EL (cell line): ENCODE measurements at places on chromosomes 6 and 20.

DNA sequence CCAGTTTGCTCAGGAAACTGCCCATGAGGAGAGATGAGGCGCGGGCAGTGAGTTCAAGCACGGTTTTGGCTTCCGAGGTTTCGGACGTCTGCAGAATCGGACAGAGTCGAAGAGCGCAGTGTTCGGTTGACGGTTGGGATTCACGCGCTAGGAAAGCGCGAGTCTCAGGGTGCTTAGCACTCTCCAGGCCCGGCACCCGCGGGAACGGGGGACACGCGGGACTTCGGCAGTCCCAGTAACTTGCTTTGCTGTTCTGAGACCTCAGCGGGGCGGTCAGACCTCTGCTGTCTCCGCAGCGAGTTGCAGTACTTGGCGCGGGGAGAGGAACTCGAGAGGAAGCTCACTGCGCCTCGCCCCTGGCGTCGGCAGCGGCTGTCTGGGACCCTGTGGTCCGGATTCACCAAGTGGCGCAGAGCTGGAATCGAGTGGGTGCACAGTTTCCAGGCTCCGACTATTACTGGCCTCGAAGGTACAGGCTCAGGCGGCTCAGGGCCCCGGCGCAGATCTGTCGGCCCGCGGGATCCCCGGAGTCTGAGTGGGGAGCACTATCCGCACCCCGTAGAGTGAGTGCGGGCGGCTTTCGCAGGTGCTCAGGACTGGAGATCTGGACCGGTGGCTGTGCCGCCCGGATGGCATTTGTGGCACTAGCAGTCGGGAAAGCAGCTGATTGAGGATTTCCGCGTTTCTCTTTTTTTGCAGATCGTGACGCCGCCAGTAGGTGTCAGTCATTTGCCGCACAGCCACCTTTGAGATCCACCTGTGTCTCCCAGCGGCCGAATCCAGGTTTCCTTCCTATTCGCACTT, at the start of gene POM121L2:
Gene POM121L2, minus strand, starts transcription at position 128 of the 804 bp plus-strand sequence. Its CDS starts 103 bp downstream, at position 25.
- DNase-seq = peak; percentile 60

- peak; percentile 63 for DNase-seq
Measured at GRCh38 chr6:1624851-1625781, 15.4 kb downstream of the FOXC1 start.

DNA sequence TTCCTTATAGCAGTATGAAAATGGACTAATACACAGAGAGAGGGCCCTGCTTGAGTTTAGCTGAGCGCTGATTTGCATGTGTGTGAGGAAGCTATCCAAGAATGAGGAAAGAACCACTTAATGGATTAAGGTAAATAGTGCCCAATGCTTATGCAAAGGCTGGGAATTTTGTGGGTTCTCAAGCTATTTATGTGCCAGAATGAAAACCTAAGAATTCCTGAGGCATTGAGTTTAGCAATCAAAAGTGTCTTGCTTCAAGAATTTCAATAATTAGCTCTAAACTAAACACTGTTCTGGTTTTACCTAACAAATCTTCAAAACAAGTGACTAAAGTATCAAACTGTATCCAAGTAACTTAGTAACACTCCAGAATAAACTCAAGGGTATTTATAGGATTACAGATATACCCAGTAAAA, 7.0 kb upstream of the OR14J1 start:
- no peak for DNase-seq

DNA sequence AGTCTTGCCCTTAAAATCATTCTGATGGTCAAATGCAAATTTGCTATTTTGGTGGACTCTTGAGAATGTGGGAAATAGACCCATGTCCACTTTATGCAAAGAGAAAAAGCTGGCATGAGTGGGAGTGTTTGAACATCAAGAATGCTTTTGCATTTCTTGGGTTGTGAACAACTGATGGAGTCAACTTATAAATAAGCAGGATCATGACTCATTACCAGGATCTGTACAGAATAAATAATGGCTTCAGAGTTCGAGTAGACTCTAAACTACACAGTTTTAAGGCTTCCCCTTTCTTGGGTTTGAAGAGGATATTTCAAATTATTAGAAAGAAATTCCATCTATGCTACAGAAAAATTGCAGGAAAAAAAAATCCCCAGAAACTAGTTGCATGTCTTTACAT, 195.5 kb downstream of the EYA4 start:
- DNase-seq = no peak

GRCh38 chr6:141209890-141210289, 922.8 kb upstream of the GJE1 start:
- no peak for DNase-seq

GRCh38 chr20:49794336-49795134, 18.1 kb upstream of the SLC9A8 start:
- DNase-seq = peak; percentile 52

DNA sequence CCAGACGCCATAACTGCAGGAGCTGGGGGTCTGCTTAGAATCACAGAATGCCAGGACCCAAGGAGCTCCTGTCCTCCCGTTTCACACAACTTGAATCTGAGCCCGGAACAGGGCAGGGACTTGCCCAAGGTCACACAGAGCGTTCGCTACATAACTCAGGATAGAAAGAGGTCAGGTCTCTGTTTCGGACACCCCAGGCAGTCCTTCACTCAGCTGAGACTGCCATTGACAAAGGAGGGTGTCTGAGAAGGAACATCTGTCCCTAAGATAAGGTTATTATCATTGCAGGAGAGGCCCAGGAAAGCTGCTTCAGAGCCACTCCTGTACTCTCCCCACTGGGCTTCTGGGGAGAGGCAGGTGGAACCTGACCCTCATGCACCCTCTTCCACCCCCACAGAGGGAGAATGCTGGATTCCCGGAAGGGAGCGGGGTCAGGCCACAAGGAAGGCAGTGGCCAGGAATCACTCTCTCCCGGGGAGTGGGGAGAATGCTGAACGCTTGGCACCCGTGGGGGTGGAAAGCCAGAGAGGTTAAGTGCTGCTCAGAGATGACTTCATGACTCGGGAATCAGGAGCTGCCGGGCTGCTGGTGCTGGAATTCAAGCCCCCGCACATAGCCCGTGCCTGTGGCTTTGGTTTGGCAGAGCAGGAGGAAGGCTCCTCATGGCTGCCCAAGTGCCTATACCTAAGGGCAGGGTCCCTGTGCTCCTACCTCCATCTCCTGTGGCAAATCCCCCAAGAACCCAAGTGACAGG, 10.7 kb downstream of the SDC4 start:
- peak; percentile 98 for DNase-seq

DNA sequence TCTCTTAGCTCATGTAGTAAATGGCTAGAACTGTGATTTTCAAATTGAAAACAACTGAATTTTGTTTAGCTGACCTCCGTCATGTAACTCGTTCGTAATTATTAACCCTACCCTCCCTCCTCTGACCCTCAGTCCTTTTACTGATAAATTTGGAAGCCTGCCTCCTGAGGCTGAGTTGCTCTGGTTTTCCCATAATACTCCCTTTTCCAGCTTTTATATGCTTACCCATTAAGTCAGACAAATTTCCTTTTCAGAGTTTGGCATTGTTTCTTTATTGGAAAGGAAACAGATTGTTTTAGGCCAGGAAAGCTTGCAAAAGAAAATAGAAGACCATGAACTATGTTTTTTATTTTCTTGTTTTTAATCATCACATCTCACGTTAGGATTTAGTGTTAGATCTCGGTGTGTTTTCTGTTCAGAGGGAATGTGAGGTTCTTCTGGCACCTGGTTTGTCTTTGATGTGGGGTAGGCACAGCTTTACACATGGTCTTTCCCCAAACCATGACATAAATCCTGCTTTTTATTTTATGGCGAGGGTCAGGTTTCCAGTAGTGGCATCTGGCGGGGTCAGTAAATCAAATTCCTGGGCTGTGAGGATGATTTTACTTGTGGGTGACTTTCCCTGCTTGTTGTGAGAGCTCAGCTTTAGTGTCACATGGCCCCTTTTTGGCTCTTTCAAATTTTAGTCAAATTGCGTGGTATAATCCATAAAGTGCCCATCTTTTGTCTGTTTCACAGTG, 24.5 kb downstream of the PLCB4 start:
- DNase-seq = peak; percentile 16

- peak; percentile 34 for DNase-seq
Measured at GRCh38 chr20:50193836-50194421, 3.3 kb downstream of the CEBPB start.

DNA sequence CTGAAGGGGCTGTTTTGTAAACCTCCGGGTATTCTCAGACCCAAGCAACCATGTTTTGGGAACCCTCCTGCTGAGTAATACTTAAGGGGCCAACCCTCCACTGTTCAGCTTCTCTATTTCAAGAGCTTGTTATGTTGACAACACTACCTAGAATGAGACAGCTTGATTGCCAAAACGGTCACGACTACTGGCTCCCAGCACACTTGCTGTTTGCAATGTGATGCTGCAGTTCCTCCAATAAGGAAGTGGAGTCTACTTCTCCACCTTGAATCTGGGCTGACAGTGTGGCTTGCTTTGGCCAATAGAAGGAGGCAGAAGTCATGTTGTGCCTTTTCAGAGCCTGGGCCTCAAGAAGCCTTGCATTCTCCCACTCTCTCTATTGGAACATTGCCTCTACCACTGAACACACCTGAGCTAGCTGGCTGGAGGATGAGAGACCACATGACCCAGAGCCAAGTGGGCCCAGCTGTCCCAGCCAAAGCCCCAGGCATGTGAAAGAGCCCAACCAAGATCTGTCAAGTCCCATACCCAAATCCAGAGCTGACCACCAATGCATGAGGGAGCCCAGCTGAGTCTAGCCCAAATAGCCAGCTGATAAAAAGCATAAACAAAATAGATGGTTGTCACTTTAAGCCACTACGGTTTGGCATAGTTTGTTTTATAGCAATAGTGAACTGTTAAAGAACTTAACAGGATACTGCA, 108.0 kb downstream of the PRND start:
- no peak for DNase-seq

GRCh38 chr20:49054056-49054643, 8.0 kb downstream of the CSE1L start:
- DNase-seq = no peak

DNA sequence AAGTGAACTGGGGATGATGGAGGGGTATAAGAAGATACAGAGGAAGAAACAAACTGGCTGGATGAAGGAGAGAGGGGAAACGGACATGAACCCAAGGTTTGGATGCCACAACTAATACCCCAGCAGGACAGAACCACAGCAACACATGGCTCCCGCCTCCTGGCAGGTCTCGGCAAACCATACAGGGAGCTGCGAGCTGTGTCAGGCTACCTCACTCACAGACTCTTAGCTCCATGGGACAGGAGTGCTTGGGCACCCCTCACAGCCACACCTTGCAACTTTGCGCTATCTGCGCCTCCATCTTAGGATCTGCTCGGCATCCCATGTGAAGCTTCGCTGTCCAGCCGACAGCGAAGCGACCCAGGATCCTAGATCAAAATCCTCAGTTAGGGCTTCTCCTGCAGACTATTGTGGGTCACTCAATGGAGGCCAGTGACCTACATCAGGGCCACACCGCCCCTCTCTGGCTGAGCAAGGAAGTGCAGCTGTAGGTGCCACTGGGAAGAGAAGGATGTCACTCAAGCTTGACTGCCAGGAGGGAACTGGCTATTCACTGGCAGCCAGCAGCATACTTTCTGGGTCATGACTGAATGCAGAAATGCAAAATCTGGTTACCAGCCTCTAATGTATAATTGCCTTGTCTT, 174.4 kb upstream of the RIN2 start:
- DNase-seq = peak; percentile 53

- no peak for DNase-seq
Measured at GRCh38 chr6:3258201-3258600, 546 bp upstream of the PSMG4 start.

DNA sequence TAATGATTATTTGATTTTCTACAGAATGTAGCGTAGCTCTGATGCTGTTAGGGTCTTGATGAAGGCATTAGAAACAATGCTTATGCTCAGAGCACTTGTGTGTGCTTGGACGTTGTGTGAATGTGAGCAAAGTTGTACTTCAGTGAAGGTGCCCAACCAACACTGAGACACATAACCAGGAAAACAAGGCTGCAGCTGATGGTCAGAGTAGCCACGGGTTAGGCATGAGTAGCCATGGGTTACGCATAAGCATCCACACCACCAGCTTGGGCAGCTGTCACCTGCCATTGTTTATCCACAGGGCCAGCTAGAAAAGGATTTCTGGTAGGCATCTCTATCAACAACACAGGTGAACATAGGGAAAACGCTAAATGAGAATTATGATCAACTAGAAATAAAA, 326.6 kb downstream of the NRN1 start:
- DNase-seq = no peak

GRCh38 chr6:4272996-4273395, 137.6 kb upstream of the ECI2 start:
- no peak for DNase-seq

GRCh38 chr20:24533449-24533848, 64.0 kb downstream of the SYNDIG1 start:
- DNase-seq = no peak

GRCh38 chr6:6683969-6684833, 95.7 kb downstream of the LY86 start:
- DNase-seq = no peak

- no peak for DNase-seq
Measured at GRCh38 chr20:50634191-50634590, 57.2 kb downstream of the RIPOR3 start.

DNA sequence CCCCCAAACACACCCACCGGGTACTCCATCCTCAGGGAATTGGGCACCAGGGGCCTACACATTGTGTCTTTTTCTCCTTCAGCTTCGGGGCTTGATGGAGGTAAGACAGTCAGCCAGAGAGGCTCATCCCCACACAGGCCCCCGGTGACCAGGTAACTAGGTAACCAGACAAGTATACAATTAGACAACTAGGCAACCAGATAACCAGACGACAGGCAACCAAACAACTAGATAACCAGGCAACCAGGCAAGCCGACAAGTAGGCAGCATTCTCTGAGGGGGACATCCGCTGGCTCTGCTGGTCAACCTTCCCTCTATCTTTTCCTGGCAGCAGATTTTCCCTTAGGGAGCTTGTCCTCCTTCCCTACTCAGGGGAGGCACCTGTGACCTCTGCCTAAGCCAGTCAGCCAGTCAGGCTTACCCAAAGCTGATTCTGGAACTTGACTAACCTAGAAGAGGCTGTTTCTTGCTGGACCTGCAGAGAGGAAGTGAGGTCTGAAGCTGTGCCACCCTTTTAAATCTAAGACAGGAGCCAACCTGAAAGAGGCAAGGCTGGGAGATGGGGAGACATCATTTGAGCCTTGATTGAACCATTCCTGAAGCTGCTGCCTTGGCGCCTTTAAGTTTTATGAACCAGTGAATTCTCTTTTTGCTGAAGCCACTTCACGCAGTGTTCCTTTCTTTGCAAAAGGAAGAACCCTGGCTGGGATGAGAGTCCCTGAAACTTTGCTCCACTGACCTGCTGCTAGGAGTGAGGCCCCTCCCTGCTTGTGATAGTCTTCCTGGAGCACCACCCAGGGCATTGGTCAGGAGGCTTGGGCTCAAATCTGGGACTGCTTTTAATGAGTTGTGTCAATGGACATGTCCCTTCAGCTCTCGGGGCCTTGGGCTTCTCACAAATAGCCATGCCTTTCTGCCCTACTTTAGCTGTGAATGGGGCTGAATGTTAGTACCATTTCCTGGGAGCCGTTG, 96.4 kb upstream of the RNF24 start:
- DNase-seq = no peak

- DNase-seq = peak; percentile 35
Measured at GRCh38 chr20:49280463-49281058, 2.7 kb upstream of the ZNFX1 start.

DNA sequence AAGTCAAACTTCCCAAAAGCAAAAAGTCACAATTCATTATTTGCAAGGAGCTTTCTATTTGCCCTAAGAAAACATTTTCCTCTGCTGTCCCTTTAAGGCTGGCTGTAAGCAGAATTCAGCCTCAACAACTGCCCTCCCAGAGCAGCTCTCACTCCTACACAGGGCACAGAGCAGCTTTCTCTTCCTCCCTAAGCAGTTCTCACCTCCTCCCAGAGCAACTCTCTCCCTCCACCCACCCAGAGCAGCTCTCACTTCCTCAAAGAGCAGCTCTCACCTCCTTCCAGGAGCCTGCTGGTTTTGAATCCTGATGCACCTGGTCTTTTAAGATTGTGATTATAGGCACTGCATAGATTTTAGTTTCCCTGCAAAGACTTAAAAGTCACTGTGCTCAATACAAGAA, 120.6 kb upstream of the TMEM181 start:
- DNase-seq = no peak
